ENCODE measurements at places on chromosomes 11 and 22.

GRCh38 chr22:23306438-23306921 lies 126.2 kb downstream of the BCR start:
- DNase-seq, result peak; percentile 25

DNA sequence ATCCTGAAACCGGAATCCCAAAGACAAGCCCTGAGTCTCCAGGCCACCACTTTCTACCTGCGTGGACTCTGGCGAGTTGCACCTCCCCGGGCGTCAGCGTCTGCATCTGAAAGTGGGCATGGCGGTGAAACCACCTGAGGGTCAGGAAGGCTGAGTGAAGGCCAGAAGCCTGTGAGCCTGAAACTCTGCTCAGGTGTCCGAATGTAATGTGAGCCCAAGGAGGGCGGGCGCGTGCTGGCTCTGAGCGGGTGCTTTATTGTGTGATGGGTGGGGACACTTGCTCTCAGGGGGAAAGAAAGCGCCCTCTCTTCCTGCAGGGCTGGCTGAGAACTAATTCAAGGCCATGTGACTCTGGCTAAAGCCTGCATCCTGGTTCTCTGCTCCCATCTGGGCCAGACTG lies 135.6 kb downstream of the ST3GAL4 start:
- no peak for DNase-seq

DNA sequence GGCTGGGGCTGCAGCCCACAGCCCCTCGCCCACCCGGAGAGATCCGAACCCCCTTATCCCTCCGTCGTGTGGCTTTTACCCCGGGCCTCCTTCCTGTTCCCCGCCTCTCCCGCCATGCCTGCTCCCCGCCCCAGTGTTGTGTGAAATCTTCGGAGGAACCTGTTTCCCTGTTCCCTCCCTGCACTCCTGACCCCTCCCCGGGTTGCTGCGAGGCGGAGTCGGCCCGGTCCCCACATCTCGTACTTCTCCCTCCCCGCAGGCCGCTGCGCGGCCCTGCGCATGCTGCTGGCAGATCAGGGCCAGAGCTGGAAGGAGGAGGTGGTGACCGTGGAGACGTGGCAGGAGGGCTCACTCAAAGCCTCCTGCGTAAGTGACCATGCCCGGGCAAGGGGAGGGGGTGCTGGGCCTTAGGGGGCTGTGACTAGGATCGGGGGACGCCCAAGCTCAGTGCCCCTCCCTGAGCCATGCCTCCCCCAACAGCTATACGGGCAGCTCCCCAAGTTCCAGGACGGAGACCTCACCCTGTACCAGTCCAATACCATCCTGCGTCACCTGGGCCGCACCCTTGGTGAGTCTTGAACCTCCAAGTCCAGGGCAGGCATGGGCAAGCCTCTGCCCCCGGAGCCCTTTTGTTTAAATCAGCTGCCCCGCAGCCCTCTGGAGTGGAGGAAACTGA lies 731 bp downstream of the GSTP1 start:
- DNase-seq, result no peak

- DNase-seq, result no peak
These were observed 117.1 kb downstream of the SWAP70 start for GRCh38 chr11:9780929-9781328.

DNA sequence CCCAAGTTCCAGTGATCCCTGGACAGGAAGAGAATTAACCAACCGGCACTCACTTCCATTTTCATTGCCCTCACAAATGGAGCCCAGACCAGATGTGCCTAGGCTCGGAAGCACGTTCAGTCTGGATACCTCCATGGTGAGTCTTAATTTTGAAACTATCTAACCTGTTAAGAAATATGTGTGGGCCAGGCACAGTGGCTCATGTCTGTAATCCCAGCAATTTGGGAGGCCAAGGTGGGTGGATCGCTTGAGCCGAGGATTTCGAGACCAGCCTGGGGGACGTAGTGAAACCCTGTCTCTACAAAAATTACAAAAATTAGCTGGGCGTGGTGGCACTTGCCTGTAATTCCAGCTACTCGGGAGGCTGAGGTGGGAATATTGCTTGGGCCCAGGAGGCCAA lies 31.5 kb downstream of the MCAM start:
- no peak for DNase-seq

DNA sequence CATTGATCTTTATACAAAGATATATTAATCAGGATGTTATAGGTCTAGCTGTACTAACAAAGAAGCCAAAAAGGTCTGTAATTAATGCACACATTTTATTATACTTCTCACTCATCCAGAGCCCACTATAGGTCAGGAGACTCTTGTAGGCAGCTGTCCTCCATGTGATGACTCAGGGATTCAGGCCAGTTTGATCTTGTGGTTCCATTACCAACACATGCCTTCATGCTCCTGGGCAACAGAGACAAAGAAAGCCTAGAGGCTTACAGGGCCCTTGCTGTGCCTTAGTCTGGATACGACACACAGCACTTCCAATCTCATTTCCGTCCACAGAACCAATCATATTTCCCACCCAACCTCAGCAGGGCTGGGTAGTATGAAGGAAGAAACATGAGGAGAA lies 150.3 kb upstream of the NCAM1 start:
- no peak for DNase-seq
